ENCODE measurements at places on chromosomes 5 and 9. TPM values are rescaled to one million over a fixed set of nuclear protein-coding genes. Genes with fewer than 3 reads are reported as not detected.

The TMEM203 gene
- 41.5 TPM for total RNA-seq

The C9orf153 gene
- total RNA-seq, result not detected

The SIT1 gene
- 86.6 TPM for total RNA-seq

GRCh38 chr5:119570910-119571309 is 58.4 kb upstream of the FAM170A start:
- DNase-seq, result no peak
- H3K4me3 ChIP-seq, result no peak overlapping the region
- no peaks in the 10 kb centered on the region for H3K4me1 ChIP-seq
- H3K36me3 ChIP-seq, result no peaks in the 10 kb centered on the region

DNA sequence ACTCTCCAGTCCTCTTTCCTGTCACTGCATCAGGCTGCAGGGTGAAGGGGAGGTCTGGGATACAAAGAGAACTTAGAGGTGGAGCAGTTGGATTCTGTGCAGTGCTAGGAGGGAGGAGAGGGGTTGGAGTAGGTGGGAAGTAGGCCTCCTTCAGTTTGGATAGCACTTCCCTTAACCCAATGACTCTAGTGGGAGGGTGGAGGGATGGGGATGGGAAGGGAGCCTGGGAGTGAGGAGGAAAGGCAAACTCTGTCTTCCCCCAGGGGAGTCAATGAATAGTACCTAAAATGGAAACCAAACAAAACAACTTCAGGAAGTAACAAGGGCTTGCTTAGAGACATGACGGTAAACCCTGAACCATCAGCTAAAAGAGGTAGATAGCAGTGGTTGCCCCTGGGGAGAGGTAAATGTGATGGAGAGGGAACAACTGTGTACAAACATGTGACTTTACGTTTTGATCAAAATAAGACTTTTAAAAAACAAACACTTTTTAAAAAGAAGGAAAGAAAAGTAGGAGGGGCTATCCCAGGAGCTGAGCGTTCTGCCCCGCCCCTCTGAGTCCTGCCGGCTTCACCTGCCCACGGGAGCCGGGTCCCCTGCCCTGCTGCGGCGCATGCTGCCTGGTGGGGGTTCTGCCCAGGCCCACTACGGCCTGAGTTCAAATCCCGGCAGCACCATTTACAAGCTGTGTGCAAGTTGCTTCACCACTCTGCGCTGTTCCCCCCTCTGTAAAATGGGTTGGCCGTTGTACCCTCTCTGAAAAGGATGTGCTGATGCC is 30.9 kb downstream of the GSN start:
- H3K4me3 ChIP-seq, result peak overlapping the region; percentile 59
- H3K36me3 ChIP-seq, result no peaks in the 10 kb centered on the region
- peaks cover 15% of the 10 kb centered on the region for H3K4me1 ChIP-seq
- H3K27me3 ChIP-seq, result peaks cover 18% of the 10 kb centered on the region
- H3K27ac ChIP-seq, result no peak overlapping the region

- peaks cover 6% of the 10 kb centered on the region for H3K4me1 ChIP-seq
- H3K27me3 ChIP-seq, result no peaks in the 10 kb centered on the region
- no peak overlapping the region for H3K27ac ChIP-seq
These were observed 72.4 kb upstream of the SNX2 start for GRCh38 chr5:122702524-122702875.

DNA sequence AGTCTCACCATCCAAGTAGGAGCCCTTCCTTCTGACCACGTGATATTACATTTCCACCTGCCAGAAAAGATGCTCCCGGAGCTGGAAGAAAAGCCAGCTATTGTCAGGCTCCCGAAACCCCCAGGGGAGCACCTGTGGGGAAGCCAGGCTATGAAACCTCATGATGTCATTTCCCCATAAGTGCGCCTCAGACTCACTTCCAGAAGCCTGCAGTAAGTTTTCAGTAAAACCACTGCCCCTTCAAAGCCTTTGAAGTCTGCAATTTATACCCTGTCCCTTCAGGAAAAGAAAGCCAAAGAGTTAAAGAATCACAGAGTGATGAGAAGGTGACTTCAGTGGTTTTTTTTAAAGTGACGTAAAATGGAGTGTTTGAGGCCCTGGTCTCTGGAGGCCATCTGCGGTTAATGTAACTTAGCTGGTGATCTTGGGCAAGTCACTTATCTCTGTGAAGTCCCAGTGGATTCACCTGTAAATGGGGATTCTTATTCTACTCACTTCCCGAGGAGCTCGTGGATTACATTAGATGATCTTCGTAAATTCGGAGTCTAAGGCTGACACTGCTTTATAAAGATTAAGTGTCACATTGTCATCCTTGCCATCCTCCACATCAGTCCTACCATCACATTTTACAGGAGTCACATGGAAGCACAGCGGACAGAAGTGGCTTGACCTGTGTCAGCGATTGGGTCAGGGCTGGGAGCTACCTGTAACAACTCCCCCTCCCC is 2.6 kb upstream of the SEMA6A start:
- no peak overlapping the region for H3K4me3 ChIP-seq
- no peak for DNase-seq
- H3K27ac ChIP-seq, result no peak overlapping the region
- H3K36me3 ChIP-seq, result no peaks in the 10 kb centered on the region
- H3K27me3 ChIP-seq, result peaks cover 69% of the 10 kb centered on the region
- peaks cover 26% of the 10 kb centered on the region for H3K4me1 ChIP-seq
